Activated CD4-positive, alpha-beta T cell treated with anti-CD3 and anti-CD28 coated beads, Interleukin-2, amount 50 U/mL, for 24 hours (primary cell): ENCODE measurements at places on chromosomes 3 and 15.

GRCh38 chr15:93730724-93731123, 500.6 kb upstream of the MCTP2 start:
- no peak for DNase-seq

DNA sequence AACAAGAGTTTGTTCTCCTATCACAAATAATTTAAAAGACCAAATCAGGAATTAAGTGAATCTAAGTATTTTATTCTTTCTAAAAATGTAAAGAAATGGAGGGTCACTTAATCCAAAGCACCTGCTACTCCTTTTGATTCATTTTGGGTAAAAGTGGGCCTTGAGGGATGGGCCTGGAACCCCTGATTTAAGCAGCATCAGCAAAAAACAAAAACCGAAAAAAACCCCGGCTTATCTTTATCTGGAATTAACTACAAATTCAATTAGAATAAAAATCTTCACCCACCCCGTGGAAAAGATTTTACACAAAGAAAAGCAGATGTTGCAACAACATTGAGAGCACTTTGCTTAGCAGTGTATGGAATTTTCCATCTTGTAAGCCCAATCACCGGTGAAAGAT, 1018.2 kb downstream of the MCTP2 start:
- DNase-seq, result no peak

DNA sequence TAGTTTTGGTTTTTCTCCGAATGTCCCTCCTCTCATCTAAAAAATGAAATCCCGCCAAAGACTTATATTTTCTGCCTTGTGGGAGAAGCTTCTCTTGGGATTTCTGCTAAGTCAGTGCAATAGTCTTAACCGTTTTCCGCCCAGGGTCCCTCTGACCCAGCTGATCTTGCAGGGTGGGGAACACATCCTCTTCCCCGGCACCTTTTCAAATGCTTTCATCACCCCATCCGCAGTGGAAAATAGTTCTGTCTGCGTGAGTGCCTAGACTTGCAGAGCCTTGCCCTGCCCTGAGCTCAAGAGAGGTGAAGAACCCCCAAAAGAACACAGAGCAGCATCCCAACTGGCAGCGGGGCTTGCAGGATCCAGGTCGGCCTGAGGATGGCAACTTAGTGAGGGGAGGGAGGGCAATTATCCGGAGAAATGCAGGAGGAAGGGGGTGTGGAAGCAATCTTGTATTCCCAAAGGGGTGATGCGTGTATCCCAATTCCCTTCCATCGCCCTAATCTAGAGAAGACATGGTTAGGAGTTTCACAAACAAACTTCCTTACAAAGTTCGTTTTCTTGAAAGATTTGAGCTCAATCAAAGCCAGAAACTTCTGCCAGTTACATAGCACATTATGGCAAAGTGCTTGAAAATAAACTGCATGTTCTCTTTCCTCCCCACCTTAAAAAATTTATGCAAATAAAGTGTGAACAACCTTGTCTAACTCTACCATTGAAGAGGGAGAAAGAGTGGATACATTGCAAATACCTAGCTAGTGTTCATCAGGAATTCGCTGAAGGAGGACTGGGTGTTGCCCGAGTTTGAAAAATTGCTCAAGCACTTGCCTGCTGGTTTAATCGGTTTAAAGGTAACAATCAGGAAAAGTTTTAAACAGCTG, 79.9 kb downstream of the NR2F2 start:
- no peak for DNase-seq

DNA sequence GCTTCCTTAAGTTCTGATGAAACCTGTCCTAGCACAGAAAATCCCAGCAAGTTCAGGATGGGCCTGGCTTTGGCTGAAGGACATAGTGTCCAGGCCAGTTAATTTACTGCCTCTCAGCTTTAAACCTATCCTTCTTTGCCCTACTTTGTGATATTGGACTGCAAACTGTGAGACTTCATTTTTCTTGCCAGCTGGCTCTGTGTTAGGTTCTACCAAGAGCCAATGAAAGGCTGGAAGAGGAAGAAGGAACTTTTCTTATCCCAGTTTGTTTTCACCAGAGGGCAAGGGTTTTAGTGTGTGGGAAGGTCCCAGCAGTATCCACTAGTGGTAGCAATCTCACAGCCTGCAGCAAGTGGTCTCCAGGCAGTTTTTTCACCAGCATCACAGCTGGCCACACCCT, 18.2 kb downstream of the DCUN1D1 start:
- DNase-seq, result no peak

GRCh38 chr15:72042865-72043264, 75.1 kb downstream of the MYO9A start:
- no peak for DNase-seq

GRCh38 chr15:72754096-72754495, 29.5 kb downstream of the ADPGK start:
- no peak for DNase-seq

GRCh38 chr3:58434511-58434910, 879 bp upstream of the PDHB start:
- DNase-seq, result no peak

GRCh38 chr3:80355144-80355543, 587.3 kb upstream of the ROBO1 start:
- DNase-seq, result no peak

DNA sequence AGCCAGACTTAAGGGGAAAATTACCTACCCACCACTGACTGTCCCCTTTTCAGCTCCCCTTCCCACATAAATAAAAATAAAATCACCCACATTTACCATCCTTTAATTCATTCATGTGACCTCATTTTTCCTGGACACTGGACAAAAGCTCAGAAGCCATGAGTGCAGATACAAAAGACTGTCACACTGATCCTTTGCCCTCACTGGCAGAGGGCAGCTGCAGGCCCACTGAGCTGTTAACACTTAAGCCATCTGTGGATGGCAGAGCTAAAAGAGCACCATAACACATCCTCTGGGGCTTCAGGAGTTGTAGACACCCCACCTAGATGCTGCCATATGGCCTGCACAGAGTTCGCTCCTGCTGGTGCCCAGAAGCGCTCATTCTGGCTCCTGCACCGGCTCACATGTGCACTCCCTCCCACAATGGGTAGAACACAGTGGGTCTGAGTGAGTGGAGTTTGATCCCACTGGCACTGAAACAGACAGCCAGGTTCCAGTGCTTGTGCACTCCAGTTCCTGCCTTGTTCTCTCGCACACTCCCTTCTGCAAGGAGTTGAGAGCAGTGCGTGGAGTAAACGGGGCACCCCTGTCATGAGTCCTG, 38.8 kb downstream of the EDC3 start:
- no peak for DNase-seq

- no peak for DNase-seq
Observed at GRCh38 chr15:29233566-29233965, 36.1 kb downstream of the NSMCE3 start.

- no peak for DNase-seq
Observed at GRCh38 chr3:63798949-63799348, 20.1 kb upstream of the C3orf49 start.

DNA sequence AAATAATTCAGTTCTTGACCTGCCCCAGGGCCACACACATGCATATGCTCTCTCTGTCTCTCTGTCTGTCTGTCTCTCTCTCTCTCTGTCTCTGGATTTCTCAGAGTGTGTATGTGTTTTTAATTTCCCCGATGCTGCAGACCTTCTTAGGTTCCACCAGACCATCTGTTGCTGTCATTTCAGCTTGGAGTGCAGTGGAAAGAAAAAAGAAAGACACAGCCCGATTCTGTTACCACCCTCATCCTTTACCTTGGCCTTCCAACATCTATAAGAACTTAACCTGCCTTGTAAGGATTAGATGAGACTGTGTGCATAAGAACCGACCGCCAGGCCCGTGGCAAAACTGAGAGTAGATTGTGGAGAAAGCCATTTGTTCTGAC, 9.7 kb upstream of the PGPEP1L start:
- no peak for DNase-seq

DNA sequence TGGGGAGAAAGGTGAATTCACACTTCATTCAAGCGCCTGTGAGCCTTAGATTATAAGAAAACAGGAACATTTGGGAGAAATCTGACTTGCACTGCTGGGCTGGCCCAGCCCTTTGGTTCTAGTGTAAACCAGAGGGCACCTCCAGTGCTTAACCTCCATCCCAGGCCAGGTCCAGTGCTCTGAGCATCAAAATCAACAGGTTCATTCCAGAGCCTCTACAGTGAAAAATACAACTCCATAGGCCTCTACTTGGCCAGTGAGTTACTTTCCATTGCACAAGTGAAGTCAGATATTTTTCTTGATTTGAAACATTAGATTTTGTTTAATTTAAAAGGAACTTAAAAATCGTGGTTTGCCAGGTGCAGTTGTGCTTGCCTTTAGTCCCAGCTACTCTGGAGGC, 3.0 kb downstream of the SNUPN start:
- DNase-seq, result no peak

- DNase-seq, result no peak
Observed at GRCh38 chr15:101554115-101554915, 64.8 kb upstream of the PCSK6 start.

DNA sequence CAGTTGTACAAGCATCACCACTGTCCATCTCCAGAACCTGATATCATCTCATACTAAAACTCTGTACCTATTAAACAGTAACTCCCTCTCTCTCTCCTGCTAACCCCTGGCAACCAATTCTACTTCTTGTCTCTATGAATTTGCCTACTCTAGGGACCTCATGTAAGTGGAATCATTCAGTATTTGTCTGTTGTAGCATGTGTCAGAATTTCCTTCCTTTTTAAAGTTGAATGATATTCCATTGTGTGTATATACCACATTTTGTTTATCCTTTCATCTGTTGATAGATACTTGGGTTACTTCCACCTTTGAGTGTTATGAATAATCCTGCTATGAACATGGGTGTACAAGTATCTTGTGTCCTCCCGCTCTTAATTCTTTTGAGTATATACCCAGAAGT, 16.6 kb downstream of the ZNF592 start:
- no peak for DNase-seq

GRCh38 chr3:63060412-63060811, 185.2 kb upstream of the CADPS start:
- no peak for DNase-seq

GRCh38 chr15:66101715-66102395, 151.7 kb downstream of the MEGF11 start:
- no peak for DNase-seq

DNA sequence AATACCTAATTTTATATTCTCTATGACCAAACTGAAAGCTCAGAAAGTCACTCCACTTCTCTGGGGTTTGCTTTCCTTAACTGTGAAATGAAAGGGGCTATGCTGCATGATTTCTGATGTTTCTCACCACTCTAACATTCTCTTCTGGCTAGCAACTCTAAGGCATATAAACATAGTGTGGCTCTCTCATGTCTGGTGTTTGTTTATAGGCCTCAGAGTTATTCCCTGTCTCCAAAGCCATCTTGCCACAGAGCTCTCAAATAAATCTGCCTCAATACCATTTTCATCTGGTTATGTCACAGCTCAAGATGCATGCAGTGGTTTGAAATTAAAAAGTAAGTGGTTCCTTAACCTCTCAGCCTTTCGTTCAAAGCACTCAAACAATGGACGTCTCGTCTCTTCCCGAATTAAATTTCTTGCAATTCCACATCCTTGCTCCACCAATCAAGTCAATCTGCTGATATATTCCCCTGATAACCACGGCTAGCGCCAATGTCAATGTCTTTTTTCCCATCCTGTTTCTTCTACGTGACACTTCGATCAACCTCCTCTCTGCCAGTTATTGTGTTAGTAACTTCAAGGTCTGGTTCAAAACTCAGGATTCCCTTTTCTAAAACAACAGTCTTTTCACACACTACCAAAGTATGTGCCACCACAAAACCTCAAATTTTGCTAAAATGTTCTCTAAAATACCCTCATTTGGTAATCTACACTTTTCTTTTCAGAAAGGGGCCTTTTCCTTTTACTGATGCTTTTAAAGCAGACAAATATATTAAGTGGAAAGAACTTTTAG, 16.0 kb downstream of the TOMM70 start:
- no peak for DNase-seq

DNA sequence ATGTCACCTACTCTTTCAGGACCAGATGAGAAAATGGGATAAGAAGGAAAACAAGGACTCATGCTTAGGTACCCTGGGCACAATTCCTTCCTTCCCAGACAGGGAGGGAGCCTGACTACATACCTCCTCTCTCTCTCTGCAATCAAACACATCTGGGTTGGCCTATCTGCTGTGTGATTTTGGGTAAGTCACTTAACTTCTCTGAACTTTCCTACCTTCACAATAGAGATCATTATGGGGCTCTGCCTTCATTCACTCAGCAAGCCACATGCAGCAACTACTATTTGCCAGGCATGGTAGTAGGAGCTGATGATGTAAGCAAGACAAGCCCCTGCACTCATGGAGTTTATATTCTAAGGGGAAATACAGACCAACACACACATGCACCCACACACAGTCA, 251.2 kb downstream of the SHQ1 start:
- no peak for DNase-seq

- no peak for DNase-seq
Observed at GRCh38 chr15:83982748-83983147, 252.8 kb upstream of the GOLGA6L4 start.

- DNase-seq, result no peak
Observed at GRCh38 chr3:30437171-30437601, 169.2 kb upstream of the TGFBR2 start.

- no peak for DNase-seq
Observed at GRCh38 chr3:42173307-42173706, 82.2 kb downstream of the TRAK1 start.

DNA sequence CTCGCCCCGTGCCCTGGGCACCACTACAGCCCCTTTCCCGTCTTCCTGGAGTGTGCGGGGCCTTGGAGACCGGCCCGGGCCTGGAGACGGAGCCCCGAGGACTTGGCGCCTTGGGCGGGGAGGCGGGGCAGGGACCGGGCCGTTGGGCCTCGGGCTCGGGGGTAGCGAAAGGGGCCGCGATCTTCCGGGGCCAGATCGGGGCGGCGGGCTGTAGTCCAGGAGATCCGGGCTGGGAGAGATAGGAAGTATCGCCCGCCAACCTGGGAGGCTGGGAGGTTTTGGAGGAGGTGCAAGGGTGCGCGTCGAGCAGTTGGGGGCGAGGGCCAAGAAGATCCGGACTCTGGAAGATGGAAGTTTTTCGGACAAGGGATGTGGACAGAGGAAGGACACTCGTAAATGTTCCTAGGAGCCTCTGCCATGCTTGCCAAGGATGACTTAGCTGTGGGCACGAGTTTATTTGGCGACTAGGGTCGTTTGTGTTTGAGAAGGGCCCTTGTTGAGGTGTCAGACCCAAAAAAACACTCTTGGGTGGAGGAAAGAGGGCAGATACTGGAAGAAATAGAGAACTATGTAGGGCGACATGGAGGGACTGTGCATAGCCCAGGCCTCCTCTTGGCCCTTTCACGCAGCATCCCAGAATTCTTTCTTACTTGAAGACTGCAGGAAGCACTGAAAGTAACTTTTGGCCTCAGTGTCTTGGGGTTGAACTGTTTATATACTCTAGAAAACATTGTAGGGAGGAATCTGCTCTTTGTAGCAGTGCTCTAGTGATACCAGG, 712 bp downstream of the RTF1 start:
- no peak for DNase-seq

GRCh38 chr3:186340204-186340603, 21.8 kb downstream of the DGKG start:
- no peak for DNase-seq

DNA sequence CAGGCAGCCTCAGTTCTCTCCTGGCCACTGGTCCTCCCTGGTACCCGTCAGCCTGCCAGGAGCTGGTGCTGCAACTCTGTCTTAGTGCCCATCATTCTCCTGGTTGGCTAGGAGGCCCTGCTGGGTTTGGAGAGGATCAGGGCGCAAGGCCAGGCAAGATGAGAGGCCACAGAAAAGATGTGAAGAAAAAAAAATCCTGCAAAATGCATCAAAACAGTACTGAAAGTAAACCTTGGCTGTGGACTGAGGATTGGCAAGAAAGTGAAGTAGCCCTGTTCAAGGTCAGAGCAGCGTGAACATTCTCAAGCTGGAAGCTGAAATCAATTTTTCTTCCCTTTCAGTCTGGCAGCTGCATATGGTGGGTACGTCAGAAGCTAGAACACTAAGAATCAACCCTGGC, 74.2 kb downstream of the GTF2E1 start:
- DNase-seq, result no peak
